ENCODE measurements at places on chromosomes 3 and 15.

DNA sequence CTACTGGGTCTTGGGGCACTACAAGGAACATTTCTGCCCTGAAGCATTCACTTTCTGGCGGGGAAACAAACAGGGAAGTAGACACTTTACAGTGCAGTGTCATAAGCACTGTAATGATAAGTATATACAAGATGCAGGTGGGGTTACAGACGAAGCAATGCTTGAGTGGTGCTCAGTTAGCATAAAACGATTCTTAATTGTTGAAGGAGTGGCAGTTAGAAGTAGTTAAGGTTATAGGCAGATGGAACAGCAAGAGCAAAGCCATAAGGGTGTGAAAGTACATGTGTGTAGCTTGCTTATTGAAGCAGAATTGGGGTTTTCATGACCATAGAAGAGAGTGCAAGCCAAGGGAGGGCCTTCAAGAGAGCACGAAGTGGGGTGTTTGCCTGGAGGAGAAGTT is 46.2 kb downstream of the SLC25A26 start:
- no peak for DNase-seq

- DNase-seq: no peak
These were observed 1.8 kb downstream of the MAP1A start for GRCh38 chr15:43519196-43519595.

DNA sequence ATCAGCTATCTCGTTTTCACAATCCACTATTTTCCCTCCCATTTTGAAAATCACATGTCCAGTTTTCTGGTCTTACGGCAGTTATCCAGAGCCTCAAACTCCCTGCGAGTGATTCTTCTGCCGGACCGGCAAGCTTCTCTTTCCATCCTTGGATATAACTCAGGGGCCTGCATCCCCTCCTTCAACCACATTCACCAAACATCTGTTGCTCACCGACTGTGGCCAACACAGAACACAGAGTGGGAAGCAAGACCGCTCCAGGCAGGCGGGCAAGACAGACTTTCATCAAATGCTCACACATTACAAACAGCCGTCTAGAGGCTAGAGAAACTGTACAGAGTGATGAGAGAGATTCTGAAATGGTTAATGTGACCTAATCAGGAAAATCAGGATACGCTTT is 7.6 kb upstream of the SLC12A8 start:
- DNase-seq: no peak

GRCh38 chr3:98521897-98522543 is 682 bp downstream of the CLDND1 start:
- DNase-seq: peak; percentile 3

GRCh38 chr3:43515208-43515917 is 106.4 kb downstream of the ANO10 start:
- DNase-seq: no peak

DNA sequence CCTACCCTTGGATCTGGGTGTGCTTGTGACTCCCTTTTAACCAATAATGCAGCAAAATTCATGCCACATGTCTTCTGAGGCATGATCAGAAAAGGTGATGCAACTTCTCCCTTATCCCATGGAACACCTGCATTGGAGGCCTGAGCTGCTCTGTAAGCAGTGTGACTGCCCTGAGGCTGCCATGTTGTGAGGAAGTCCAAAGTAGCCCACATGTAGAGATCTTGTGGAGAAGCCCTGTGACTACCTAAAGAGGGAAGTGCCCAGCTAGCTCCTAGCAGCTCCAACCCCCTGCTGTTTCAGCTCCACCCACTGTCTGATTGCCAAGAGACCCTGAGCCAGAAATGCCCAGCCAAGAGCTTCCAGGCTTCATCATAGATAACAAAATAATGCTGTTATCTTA is 6.4 kb upstream of the NR1D2 start:
- no peak for DNase-seq

DNA sequence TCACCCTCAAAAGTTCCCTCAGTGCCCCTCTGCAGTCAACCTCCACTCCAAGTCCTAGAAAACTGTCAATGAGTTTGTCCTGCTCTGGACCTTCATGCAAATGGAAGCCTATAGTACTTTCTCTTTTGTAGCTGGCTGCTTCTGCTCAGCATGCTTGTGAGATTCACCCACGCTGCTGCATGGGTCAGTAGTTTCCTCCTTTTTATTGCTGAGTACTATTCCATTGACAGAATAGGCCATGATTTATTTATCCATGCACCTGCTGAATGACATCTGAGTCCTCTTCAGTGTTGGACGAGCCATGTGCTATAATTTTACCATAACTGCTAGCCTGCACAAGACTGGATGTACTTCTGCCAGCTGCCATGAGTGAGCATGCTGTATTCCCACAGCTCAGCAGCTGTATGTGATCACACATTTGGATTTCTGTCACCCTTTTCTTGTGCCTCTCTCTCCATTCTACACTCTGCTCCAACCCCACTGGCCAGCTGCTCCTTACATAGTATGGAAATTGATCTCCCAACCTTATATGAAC is 26.3 kb downstream of the CDCP1 start:
- DNase-seq: no peak

GRCh38 chr3:94291686-94292085 is 228.8 kb downstream of the NSUN3 start:
- no peak for DNase-seq

- DNase-seq: no peak
These were observed 234.6 kb downstream of the NAALADL2 start for GRCh38 chr3:175093748-175094147.

GRCh38 chr15:78811124-78811824 is at the start of gene ADAMTS7:
ADAMTS7 (minus strand) TSS chr15:78811464; CDS start chr15:78811220, 244 bp downstream.
- DNase-seq: no peak

- no peak for DNase-seq
These were observed 74.9 kb upstream of the XCR1 start for GRCh38 chr3:46102059-46102779.

GRCh38 chr15:89917442-89918101 is 4.8 kb upstream of the ARPIN start:
- DNase-seq: no peak

DNA sequence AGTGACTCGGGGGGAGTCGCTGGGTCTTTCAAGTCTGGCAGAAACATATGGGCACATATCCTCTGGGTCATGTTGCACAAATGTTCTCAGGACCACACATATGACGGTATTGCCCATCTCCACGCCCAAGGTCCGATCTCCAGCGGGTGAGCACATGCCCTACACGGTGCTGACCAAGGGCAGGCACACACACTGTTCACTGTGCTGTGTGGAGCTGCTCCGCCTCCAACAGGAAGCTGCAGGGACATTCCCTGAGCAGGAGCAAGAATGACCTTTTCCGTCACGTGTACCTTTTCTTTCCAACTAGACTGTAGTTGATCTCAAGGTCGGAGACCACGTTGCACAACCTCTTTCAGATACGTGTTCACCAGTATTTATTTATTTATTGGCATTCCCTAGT is 41.7 kb upstream of the B3GNT5 start:
- DNase-seq: no peak

DNA sequence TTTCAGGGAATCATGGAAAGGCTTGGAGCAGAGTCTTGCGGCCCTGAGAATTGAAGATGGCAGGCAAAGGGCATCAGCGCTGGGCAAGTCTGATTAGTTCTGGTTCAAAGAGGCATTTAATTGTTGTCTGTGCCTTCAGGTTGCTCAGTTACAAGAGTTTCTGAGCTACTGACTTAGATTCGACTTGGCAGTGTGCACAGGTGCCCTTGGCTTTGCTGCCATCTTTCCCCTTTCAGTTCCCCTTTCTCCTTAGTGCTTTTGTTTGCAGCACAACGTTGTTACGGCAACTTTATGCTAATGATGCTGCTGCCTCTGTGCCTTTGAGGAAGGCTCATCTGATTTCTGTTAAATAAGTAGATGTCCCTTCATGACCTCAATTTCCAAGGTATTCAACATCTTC is 12.5 kb downstream of the P2RY14 start:
- DNase-seq: no peak

GRCh38 chr3:9172851-9173321 is 76.6 kb downstream of the SRGAP3 start:
- DNase-seq: peak; percentile 91

DNA sequence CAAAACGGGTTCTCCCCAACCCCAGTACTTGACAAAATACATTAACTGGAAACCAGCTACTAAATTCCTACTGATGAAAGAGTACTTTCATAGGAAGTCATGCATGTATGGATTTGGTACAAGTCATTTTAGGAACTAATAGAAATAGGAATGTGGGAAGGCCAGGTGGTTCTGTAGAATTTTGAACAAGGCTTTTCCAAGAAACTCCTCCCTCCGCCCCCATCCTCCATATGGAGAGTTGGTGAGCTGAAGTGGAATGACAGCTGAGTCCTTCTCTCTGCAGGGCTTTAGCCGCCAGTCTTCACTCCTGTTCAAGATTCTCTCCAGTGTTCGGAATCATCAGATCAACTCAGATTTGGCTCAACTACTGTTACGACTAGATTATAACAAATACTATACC is 33.2 kb downstream of the TUBGCP4 start:
- no peak for DNase-seq

GRCh38 chr15:59366333-59367021 is 6.2 kb downstream of the MYO1E start:
- DNase-seq: no peak

- no peak for DNase-seq
These were observed 130.1 kb downstream of the RYR3 start for GRCh38 chr15:33440900-33441299.

- DNase-seq: no peak
These were observed 1070.4 kb downstream of the ROBO1 start for GRCh38 chr3:78697426-78697825.

DNA sequence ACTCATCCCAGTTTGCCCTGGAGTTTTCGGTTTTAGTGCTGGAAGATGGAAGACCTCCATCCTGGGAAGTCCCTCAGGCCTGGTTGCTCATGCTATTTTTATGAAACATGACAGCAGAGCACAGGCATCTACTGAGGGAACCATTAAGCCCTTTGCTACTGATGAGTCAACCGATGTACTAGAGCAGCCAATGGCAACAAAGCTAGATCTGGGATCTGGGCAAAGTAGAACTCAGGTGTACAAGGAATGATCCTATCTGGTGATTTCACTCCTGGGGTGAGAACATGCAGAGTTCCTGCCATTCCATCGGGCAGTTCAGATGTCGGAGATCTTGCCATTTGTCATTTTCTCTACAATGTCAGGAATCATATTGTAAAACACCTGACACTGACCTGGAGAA is 166.2 kb upstream of the NSMCE3 start:
- no peak for DNase-seq

GRCh38 chr15:58510715-58511598 is 79.2 kb downstream of the LIPC start:
- DNase-seq: no peak

- no peak for DNase-seq
These were observed 72.3 kb upstream of the HACD2 start for GRCh38 chr3:123657111-123657510.

DNA sequence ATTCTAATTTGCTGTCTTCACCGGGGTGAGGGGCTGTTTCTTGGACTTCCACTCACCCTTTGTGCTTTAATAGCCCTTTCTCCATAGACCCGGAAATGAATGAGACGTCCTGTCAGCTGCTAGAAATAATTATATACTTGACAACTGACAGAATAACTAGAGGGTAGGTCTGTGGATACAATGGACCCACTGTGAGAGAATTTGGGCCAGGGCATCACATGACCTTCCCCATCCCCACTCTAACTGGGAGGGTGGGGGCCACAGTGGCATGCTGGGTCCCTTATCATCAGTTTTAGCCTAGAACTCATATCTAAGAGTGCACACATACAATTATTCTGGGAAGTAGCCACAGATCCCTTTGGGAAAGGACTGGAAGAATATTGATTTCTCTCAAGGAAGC is 25.9 kb upstream of the MINAR1 start:
- DNase-seq: no peak

DNA sequence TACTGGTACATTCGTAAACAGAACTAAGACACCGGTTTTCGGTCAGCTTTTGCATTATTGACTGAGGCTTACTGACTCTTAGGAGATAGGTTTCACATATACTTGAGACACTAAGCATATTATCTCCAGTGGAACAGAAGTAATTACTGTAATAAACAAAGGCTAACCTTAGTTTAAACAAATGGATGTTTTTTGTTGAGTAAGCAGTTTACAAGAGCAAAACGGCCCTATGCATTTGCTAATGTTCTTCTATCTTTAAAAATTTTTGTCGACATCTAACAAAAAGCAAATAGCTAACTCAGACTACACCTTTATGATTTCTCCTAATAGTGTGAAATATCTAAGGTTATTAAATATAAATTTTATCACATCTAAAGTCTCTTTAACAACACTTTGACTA is 664.5 kb downstream of the ROBO1 start:
- DNase-seq: no peak

- DNase-seq: no peak
These were observed 1.0 kb upstream of the TBC1D21 start for GRCh38 chr15:73872346-73872745.

DNA sequence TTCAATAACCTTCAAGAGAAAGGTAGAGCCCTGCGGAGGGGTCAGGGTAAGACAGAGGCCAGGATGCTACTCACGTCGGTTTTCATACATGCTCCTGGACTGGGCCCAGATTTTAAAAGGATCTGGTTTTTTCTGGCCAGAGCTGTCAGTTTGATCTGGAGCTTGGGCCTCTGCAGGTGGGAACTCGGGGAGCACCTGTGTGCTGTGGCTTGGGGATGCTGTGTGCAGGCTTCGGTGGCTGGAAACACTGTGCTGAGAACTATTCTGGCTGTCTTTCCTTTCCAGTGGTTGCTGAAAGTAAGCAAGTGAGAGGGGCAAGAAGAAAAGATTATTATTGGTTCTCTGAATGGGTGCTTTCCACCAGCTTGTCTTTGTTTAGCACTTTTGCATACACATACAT is 647.6 kb downstream of the MAGI1 start:
- DNase-seq: no peak

- DNase-seq: no peak
These were observed 33.4 kb downstream of the IGDCC3 start for GRCh38 chr15:65344214-65344913.

DNA sequence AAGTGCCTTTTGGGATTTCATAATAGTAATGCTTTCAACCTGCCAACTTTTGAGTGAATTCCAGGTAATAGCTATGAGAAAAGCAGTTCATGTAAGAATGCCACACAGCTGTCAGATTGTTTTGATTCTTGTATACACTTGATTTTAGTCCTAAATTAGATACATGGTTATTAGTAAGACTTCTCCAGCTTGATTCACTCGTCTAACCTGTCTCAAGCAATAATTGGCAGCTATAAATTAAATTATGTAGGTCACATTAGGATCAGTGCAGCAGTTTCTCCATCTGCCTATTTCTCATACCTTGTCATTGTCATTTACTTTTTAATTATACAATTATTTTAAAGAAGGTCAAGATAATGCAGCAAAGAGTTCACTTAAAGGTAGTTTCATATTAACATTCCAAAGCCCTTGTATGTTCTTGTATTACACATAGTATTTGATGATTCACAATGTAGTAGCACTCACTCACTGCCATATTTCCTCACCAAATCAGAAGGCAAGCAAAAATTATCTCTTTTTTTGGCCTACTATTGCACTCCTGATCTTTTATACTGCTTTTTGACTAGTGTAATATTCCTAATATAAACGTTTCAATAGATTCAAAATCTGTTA is 10.9 kb upstream of the CRYBG3 start:
- no peak for DNase-seq

GRCh38 chr3:65745306-65745705 is 293.4 kb downstream of the MAGI1 start:
- DNase-seq: no peak

- no peak for DNase-seq
These were observed 960 bp upstream of the KLF13 start for GRCh38 chr15:31325595-31326155.
